ENCODE measurements at places on chromosomes 3 and 15.

GRCh38 chr3:157159037-157159761, 748 bp downstream of the CCNL1 start:
- DNase-seq = peak; percentile 45

DNA sequence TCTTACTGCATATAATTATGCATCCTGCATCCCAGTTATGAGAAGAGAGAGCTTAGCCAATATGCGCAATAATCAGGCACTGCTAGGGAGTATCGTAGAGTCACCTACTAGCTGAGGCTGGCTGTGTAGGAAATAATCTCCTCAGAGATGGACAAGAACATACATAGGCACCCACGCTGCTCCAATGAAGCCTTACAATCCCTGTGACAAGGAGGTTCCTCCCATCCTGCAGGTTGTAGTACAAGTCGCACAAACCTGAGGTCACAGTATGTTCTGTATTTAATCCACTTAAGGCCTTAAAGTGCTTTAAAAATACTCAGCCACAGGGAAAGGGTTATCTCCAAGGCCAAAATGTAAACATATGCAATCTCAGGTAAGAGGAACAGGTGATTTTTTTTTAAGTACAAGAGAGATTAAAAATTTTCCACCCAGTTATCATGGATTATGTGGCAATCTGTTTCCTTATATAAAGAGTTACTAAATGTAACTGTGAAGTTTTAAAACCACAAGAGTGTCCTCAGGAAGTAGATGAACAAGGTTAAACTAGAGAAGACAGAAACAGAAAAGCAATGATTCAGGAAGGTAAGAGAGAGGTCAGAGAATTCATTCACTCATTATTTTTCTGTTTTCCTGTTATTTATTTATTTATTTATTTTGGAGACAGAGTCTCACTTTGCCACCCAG, 7.5 kb upstream of the COLQ start:
- DNase-seq = no peak

GRCh38 chr15:94383041-94383440, 151.7 kb downstream of the MCTP2 start:
- no peak for DNase-seq

DNA sequence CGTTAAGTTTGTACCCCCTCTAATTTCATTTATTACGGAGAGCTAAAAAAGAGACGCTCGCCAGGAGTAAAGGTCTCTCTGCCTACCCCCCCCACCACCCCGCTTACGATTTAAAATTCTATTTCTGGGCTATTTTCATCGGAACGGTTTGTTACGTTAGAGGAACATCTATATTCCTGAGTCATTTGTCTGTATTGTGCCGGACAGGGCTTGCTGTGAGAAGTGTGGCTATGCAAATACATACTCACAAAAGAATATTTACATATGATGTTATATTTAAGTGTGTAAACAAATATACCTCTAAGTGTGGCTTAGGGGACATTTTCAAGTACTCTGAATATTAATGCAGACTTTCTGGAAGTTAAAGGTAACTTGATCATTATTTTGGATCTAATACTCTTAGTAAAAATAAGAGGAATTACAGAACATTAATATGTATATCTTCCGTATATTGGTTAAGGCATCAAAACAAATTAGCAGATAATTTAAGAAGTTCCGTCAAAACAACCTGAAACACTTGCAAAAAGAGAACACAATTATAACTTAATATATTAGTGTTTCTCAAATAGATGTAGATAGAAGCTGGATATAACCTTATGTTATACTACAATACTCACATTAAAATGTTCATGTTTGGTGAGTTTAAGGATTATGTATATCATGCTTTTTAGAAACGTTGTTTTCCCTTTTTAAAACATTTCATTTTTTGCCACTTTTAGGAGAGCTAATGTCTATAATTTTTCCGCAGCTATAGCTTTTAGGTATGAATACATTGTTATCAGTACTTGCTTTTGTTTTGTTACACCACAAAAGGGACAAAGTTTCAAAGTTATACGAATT, 1.6 kb upstream of the SHOX2 start:
- DNase-seq = no peak

- DNase-seq = no peak
These were observed 70.0 kb downstream of the PGPEP1L start for GRCh38 chr15:98937413-98938104.

GRCh38 chr3:63295806-63296205, 17.7 kb downstream of the SYNPR start:
- no peak for DNase-seq

DNA sequence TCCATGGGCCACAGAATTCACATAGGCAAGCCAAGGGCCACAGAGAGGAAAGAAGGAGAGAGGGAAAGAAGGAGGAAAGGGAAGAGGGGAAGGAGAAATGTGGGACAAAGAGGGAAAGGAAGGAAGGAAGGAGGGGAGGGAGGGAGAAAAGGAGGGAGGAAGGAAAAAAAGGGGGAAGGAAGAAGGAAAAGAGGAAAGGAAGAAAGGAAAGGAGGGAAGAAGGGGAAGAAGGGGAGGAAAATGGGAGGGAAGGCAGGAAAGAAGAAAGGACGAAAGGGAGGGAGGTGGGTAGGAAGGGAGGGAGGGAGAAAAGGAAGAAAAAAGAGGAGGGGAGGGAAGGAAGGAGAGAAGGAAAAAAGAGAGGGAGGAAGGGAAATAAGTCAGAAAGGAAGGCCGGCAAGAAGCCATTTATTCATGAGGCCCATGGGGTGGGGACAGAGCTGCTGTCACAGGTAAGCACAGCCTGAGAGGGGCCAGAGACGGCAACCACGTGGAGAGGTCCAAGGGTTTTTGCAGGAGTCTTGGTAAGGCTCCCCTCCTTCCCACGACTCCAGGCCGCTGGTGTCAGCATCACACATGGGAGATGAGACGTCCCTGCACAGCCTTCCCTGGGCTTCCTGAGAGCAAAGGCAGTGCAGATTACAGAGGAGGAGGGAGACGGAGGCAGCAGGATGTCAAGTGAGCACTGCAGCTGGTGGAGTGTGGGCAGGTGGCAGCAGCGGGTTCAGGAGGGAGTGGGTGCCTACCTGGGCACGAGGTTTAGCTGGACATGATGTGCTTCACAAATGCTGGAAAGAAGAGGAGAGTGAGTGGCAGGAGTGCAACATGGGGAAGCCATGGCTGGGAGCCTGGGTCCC, 5.5 kb downstream of the MYL3 start:
- DNase-seq = no peak

GRCh38 chr3:15159501-15160136, 46.4 kb upstream of the CAPN7 start:
- DNase-seq = no peak

DNA sequence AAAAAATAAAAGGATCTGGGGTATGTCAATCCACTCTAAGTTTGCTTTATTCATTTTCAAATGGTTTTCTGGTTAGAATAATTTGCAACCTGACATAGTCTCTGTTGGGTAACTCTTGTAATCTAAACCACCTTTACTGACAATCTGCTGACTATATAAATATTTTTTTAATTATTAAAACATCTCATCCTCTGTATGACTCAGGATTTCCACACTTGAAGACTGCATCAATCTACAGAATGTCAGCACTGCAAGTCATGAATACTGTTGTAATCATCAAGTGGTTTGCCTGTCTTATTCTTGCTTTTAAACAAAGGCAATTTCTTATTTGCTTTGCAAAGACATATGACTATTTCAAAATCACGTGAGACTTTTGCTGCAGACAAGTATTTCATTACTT, 42.1 kb downstream of the VGLL3 start:
- DNase-seq = no peak

GRCh38 chr3:188687389-188687788, 484.4 kb upstream of the TPRG1 start:
- DNase-seq = no peak

DNA sequence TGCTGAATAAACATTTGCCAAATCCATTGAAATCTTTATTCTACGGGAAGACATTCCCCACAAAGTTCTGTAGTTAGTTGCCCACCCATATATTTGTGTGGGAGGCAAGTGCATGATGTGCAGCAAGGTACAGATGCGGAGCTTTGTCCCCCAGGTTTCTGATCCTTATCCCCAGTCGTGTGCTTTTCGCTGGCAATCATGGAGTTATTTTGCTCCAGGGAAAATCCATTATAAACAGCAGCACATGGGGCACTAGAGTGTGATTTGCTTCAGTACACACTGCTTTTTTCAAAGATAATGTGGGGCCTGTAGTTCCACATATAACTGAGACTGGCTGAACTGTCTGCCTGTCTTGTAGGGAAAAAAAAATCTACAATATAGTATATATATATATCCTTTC, 132.1 kb downstream of the FEZF2 start:
- DNase-seq = no peak

DNA sequence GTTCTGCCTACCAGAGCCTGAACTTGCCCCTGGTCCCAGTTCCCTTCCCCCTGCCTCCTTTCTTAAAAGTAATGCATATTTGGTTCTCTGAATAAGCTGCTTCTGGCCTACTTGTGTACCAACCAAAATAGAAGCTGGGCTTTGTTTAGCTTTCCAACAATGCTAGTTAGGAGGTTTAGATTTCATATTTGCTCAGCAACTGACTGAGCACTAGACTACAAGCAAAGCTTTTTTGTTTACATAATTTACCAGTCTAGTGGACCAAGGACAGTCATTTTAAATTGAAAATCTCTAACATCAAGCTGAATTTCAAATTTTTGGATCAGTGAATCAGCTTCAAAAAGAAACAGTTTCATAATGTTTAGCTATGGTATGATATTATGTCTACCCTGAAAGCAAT, 331.2 kb downstream of the ULK4 start:
- no peak for DNase-seq

DNA sequence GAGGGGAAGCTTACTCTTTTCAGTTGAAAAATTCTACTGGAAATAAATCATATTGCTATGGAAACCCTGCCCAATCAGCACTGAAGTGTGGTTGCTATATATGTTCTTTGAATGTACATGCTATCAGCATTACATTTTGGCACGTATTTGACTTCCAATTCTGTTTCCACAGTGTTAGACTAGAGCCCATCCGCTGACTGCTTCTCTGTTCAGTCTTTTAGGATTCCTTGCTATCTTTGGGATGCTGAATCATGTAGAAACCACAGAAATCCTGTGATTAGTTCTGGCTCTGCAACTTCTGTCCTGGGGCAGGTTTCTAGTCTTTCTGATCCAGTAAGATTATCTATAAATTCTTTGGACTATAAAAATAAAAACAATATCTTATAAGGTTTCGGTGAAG, 128.2 kb upstream of the SLC7A14 start:
- DNase-seq = no peak

DNA sequence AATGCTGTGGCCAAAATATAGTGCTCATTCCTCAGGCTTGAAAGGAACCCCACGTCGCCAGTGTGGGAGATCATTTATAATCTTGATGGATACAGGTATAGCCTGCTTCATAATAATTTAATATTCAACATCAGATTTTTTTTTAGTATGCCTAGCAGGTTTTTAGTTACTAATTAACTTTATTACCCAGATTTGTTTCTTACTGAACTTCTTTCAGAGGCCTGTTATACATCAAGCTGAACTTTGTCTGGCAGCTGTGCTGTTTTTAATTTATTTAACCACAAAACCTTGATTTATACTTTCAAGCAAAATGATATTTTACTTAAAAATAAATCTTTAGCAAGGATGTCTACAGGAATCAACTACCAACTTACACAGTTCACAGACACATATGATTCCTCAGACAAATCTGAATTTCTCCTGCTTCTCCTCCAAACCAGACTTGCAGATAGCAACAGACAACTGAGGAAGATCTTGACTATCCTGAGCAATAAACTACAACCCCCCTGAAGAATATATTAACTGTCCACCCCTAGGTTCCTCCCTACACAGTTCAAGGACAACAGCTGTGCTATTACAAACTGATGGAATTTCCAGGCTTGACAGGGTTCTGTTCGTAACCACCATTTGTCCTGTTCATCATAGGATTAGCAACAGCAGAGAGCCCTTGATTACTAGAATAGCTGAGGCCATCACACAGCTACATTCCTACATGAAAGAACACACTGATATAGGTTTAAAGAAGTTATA, 610 bp downstream of the MAP4 start:
- no peak for DNase-seq

DNA sequence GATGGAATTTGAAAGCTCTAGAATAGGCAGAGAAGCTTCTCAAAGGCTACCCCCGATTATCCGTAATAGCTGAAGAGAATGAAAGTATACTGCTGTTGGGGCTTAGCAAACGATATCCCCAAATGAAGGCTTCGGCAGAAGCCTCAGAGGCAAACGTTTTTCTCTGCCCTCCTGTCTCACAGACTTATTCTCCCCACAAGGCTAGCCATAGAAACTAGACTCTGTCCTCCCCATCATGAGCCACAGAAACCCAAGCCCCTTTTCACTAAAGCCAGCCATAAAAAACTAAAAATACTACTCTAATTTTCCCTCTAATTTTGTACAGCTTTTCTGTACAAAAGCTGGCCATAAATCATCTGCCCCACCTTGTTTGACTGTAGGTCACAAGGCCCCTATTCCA, 413.4 kb upstream of the CFAP20DC start:
- DNase-seq = no peak

DNA sequence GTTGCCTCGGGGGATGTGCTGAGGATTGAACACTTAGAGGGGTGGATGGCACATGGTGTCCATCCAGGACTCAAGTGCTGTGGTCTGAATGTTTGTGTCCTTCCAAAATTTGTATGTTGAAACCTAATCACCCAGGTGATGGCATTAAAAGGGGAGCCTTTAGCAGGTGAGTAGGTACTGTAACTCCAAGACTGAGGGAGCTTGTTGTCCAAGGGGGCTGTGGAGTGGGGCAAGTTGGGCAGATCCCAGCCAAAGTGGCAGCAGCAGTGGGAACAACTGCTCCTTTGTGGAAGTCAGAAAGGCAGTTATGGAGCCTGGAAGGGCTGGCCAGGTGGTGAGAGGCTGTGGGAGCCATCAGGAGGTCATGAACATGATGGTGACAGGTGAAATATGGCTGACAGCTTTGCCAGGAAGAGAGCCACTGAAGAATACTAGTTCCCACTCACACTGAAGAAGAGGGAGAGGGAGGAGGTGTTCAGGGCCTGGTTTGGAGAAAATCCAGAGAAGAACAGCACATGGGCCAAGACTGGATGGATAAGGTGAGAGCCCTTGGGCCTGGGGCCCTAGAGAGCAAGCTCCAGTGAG, 385.6 kb downstream of the CACNA2D3 start:
- no peak for DNase-seq

- no peak for DNase-seq
These were observed 98.2 kb downstream of the ANXA2 start for GRCh38 chr15:60299452-60300047.

DNA sequence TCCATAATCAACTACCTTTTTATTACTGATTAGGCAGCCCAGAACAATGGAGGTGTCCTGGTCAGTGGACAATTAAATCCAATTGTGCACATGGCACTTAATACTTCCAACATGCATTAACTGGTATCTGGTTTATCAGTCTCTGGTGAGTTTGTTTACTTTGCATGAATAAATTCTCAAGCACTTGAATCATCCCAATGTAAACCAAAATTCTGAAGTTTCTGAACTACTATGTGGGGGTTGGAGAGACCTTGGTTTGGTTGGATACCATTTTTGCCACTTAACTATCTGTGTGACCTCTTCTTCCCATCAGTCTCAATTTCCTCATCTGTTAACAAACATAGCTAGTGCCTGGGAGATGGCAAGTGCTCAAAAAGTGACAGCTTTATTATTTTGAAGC, 70.5 kb upstream of the MAP4 start:
- no peak for DNase-seq
